Fibroblast of lung (primary cell): ENCODE measurements at places on chromosomes 1 and 21. TPM values are rescaled to one million over a fixed set of nuclear protein-coding genes. Genes with fewer than 3 reads are reported as not detected.
A peak's percentile ranks its signal among the peaks of the same experiment; 100 is the strongest.

DNA sequence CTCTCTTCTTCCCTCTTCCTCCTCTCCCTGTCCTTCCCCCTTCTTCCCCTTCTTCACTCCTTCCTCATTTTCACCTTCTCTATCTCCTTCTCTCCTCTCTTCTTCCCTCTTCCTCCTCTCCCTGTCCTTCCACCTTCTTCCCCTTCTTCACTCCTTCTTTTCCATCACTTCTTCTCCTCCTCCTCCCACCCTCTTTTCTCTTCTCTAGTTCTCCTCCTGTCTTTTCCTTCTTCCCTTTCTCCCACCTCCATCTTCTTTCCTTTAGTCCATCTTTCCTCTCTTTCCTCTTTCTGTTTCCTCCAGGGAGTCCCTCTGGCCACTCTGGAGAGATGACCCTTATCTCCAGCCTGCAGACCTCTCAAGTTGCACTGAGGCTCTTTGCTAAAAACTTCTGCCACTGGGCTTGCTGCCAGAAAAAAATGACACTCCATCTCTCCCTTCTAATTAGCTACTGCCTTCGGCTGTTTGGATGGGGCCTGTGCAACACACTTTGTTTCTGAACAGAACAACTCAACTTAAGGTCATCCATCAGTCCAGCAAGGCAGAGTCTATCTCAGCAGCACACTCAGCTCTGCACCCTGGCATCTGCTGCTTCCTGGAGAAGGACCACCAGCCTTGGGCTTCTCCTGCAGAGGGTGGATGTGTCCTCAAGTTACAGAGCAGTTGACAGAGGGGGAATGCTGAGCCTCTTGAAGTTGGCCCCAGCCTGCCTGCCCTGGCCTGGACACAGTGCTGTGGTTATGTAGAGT lies 538.8 kb downstream of the MATN1 start:
- no peak for DNase-seq

- no peak for DNase-seq
Observed at GRCh38 chr21:26784974-26785373, 60.2 kb downstream of the ADAMTS1 start.

GRCh38 chr1:74375376-74375775 lies 137.0 kb downstream of the LRRC53 start:
- DNase-seq, result no peak

DNA sequence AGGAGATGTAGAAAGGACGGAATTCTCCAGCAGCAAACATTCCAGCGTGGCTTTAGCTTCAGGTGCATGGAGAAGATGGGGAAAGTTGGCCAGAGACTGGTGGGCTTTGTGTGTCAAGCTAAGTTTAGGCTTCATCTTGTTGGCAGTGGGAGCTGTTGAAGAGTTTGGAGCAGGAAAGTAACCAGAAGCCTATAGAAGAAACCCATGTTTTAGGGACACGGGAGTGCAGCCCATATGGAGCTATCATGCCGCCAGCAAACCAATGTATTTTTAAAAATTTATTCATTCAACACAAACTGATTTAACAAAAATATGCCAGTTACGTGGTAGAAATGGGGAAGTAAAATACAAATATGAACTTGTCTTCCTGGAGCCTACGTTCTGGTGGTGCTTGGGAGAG lies 53.7 kb downstream of the ACTL8 start:
- no peak for DNase-seq

Gene C1orf52
- 16.4 and 24.7 TPM in 2 replicates for polyA plus RNA-seq

- no peak for DNase-seq
Observed at GRCh38 chr21:36756527-36756926, 57.6 kb downstream of the SIM2 start.

DNA sequence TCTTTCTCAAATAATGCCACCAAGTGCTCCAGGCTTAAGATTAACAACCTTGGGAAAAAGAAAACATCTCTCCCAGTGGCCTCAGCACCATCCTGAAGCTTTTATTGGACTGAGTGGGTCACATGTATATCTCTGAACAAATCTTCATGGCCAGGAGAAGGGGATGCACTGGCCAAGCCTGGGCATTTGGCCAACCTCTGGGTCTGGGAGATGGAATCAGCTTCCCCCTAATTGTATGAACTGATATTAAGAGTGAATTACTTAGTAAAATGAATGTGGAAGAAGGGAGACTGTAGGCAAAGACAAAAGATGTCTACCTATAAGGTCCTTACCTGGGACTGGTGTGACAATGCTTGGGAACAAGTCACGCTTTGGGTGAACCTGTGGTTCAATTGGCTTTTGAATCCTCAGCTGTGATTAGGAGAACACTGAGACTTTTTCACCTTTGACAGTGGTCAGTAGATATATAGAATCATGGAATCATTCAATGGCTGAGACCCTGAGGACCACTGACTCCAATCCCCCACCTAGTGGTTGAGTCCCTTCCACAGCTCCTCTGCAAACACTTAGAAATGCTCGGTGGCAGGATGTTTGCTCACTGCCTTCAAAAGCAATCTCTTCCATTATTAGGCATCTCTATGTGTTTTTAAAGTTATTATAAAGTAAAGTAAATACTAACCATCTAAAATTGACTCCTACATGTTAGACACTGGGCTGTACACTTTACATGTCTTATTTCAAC lies 102.6 kb upstream of the ATP1A1 start:
- no peak for DNase-seq

Gene HSD3B1
- not detected in 2 replicates for polyA plus RNA-seq

- DNase-seq, result peak; percentile 34
Observed at GRCh38 chr1:64242895-64243756, 39.7 kb downstream of the UBE2U start.

DNA sequence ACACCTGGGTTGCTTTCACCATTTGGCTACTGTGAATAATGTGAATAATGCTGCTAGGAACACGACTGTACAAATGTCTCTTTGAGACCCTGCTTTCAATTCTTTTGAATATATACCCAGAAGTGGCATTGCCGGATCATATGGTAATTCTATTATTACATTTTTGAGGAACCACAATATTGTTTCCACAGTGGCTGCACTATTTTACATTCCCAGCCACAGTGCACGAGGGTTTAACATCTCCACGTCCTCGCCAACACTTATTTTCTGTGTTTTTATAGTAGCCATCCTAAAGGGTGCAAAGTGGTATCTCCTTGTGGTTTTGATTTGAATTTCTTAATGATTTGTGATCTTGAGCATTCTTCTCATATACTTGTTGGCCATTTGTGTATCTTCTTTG lies 15.7 kb downstream of the FHAD1 start:
- DNase-seq, result no peak

GRCh38 chr1:47564570-47564969 lies 126.7 kb downstream of the FOXD2 start:
- DNase-seq, result no peak
